ENCODE measurements at places on chromosomes 2 and 18.

DNA sequence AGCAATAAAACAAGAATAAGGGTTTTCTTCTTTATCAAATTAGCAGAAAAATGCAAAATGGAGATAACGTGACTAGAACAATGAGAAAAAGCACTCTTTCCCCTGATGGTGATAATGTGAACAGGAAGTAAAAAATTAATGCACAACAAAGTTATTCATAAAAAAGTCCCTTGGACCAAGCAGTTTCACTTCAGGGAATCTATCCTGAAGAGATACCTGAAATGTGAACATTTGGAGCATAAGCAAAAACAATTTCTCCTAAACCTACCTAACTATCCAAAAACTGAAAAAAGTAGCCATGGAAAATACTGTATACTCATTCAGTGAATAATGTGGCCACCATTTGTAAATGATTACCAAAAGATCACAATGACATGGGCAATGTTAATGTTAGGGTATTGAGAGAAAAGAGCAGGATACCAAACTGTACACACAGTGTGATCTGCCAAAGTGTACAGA is 48.7 kb downstream of the TRIP12 start:
- no peak for DNase-seq

DNA sequence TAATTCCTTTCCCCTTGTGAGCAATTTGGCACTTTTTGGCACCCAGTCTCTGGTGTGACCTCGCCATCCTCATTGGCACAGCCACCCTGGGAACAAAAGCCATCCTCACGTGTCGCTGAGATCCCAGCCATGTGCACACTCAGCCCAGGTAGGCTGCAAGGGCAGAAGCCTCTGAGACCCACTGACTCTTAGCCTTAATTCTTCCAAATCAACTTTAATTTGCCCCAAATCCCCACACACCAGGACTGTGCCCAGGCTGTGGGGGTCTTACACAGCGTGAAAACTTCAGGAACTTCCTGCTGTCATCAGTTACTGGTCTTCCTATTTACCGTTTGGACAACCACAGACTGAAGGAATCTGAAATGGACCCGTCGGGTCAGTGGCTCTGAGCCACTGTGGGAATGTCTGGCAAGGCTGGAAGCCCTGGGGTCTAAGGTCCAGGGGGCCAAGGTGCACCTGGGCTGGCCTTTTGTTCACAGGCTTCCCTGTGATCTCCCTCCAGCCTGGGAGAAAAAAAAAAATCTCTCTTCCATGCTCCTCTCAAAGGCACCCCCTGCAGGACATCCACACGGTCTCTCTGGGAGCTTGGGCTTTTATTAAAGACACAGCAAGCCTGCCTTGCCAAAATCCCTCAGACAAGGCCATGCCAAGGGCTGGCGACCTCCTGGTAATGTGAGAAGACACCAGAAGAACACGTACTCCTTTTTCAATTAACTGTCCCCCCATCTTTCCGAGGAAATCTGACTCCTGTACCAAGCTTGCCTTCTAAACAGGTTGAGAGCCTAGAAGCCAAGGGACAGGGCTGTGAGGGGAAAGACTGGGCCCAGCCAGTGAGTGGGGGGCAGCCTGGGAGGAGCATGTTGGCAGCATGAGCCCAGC is 42.1 kb upstream of the LAPTM4A start:
- peak; percentile 53 for DNase-seq

GRCh38 chr2:11514081-11514730 is 19.6 kb upstream of the GREB1 start:
- no peak for DNase-seq

GRCh38 chr2:161036926-161037325 is 123.3 kb upstream of the TANK start:
- DNase-seq: no peak

- DNase-seq: no peak
Measured at GRCh38 chr18:50439460-50440015, 64.7 kb downstream of the SKA1 start.
